ENCODE measurements at places on chromosomes 1 and 21.

DNA sequence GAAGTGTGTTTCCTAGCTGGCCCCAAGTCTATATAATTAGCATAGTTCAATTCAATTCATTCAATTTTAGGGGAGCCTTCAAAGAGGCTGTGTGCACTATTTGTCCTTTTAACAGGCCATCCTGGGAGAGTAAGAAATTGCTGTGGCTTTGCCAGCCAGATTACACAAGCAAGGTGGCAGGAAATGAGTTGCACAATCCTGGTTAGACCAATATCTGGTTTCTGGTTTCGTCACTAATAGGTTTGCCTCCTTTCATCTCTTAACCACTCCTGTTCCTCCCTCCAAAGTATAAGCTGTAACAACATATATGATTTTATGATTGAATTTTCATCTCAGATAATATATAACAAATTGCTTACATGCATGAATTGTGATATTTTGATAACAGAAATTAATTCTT is 84.1 kb upstream of the NEGR1 start:
- DNase-seq: no peak

GRCh38 chr1:214826619-214827018 is 223.6 kb downstream of the CENPF start:
- no peak for DNase-seq

DNA sequence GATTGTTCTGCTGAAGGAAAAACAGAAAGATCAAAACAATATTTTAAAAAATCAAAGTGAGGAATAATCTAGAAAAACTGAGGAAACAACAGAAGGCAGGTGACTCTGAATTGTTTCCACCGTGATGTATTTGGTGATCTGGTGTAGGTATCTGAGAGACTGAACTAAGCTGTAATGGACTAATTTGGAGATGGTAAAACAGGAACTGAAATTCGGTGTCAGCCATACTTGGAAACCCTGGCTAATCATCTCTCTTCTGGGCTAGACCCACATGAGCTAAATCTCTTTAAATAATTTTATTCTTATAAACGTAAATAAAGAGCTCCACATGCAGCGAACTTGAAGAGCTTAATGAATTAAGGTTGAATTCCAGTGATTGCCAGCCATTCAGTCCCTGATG is 1226.1 kb downstream of the NCAM2 start:
- DNase-seq: no peak

DNA sequence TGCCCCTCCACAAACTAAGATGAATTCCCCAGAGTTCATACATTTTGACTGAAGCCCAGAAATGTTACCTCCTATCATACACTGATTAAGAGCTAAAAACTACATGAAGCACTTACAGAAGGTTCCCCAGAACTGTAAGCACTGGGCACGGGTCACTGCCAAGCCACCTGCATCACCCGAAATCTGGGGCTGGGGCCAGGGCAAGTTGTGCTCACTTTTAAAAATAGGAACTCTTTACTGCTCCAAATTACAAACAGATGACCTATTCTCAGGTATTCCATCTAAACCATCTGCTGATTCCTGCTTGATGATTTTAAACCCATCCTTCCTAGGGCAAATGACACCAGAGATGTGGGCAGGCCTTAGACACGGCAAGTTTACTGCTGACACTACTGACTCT is 4.8 kb downstream of the SETD4 start:
- no peak for DNase-seq

GRCh38 chr1:245261786-245262185 is 107.0 kb downstream of the KIF26B start:
- no peak for DNase-seq

- DNase-seq: no peak
Observed at GRCh38 chr1:219639876-219640577, 27.1 kb upstream of the ZC3H11B start.

GRCh38 chr1:30761381-30762151 is 4.0 kb upstream of the LAPTM5 start:
- no peak for DNase-seq

- DNase-seq: no peak
Observed at GRCh38 chr1:89070509-89070908, 5.5 kb upstream of the GBP1 start.

DNA sequence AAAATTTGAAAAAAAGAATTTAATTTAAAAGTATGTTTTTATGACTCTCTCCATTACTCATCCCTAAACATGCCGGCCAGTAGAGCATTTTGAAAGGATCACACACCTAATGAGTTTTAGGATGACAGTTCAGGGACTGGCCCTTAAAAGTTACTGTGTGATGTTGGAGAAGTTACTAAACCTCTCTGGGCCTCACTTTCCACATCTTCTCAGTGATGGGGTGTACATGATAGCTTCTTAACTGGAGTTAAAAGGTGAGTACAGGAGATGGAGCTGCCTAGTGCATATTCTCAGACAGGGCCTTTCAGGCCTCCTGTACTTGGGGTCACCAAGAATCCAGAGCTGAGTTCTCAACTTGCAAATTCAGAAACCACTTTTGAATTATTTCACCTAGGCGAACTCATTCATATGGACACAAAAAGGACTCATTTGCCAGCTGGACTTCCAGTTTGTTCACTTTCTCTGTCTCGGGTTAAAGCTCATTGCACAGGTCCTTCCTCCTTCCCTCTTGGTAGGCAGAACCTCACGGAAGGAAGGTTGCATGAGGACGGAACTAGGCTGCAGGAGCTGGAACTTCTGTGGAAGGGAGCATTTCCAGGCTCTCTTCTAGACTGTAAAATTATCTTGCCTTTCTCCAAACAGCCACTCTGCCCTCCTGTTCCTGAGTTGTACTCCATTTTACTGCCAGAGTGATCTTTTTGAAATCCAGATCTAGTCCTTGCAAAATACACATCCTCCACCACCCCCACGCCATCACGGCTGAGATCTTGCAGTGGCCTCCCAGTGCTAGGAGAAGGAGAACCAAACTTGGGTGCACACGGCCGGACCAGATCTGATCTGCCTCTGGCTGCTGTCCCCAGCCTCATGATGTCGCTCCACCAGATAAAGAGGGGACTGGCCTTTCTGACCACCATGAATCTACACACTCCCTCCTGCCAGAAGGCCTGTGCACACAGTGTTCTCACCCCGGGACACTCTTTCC is 4.3 kb upstream of the SLC30A1 start:
- DNase-seq: no peak

GRCh38 chr1:169326956-169327268 is 40.7 kb downstream of the NME7 start:
- DNase-seq: no peak

GRCh38 chr1:113118266-113118665 is 45.3 kb downstream of the LRIG2 start:
- no peak for DNase-seq

DNA sequence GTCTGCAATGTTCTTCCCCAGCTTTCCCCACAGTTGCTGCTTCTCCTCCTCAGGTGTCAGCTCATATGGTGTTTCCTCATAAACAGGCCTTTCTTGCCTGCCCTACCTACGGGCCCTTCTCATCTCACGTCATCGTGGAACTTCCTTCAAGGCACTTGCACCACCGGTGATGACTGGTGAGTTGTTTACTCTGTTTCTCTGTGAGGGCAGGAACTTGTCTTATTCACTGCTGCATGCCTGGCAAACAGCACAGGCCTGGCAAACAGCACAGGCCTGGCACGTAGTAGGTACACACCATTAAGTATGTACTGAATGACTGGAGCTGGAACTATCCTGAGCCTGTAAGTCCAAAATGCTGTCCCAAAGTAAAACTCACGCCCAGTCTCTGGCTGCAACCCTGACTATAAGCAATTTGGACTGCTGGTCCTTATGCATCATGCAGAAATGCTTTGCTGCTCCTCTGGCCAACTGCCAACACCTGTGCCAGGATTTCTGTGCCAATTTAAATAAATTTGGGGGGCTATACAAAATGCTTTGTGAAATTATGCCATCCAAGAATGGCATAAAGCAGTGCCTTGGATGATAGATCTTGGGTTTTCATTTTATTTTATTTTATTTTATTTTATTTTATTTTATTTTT is 25.7 kb downstream of the STK40 start:
- DNase-seq: peak; percentile 44

GRCh38 chr1:4307911-4308545 is 346.4 kb upstream of the AJAP1 start:
- DNase-seq: no peak

DNA sequence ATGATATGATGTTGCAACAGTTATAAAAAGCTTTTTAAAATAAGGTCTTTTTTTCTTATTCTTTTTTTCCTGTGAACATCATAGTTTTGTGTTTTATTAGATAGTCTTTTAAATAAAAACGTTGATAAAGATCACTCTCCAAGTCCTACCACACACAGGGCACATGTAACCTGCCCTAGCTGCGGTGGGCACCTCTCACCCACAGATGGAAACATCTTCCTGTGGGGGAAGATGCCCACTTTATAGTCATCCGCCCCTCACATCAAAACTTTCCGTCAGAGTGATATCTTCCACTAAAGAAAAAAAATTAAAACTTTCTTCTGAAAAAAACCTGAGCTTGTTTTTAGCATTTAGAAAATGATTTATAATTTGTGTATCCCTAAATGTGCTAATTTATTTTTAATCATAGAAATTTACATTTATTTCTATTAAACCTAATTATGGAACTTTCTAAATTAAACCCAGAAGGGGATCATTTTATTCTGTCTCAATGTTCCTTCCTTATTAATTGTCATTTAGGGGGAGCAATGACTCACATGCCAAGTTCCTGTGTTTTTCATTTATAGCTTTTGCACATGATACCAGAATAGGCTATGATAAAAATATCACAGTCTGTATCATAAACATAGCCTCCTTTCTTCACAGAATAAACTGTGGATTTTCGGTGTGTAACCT is 24.7 kb downstream of the TNFRSF9 start:
- DNase-seq: no peak

DNA sequence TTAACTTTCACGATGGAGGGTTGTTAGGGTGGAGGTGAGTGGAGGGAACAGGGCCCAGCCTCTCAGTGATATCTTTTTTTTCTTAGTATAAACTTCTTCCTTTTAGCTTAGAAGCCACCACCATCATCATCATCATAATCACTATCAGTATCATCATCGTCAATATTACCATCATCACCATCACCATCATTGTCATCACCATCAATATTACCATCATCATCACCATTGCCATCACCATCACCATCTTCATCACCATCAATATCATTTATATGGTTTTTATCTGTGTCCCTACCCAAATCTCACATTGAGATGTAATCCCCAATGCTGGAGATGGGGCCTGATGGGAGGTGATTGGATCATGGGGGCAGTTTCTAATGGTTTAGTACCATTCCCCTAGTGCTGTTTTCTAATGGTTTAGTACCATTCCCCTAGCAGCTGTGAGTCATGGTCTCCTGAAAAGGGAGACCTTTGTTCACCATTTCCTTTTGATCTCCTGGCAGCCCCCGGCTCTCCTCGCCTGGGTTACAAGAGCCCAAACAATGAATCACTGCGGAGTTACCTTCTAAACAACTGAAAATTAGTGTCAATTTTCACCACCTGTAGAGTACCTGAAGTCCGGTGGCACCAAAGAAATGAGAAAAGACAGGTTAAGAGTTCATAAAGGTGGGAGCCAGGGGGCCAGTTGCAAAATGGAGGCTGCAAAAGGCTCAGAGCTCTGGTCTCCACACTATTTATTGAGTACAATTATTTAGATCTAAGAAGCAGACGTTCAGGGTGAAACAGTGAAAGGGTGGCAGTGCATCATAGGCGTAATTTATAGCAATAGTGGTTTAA is 3.1 kb upstream of the PLA2G2E start:
- no peak for DNase-seq

DNA sequence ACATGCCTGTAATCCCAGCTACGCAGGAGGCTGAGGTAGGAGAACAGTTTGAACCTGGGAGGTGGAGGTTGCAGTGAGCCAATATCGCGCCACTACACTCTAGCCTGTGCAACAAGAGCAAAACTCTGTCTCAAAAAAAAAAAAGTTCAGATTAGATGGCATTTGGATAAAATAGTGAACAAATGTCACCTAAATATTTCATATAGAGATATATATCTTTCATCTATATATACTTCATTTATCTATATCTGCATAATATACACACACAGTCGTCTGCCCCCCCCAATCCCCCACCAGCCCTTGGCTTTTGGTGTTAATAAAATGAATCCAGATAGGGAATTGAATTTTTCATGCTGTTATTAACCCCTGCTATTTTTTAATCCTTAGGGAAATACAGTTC is 5.0 kb downstream of the PPP1R15B start:
- no peak for DNase-seq

- no peak for DNase-seq
Observed at GRCh38 chr1:200972985-200973742, 50.4 kb downstream of the KIF21B start.

DNA sequence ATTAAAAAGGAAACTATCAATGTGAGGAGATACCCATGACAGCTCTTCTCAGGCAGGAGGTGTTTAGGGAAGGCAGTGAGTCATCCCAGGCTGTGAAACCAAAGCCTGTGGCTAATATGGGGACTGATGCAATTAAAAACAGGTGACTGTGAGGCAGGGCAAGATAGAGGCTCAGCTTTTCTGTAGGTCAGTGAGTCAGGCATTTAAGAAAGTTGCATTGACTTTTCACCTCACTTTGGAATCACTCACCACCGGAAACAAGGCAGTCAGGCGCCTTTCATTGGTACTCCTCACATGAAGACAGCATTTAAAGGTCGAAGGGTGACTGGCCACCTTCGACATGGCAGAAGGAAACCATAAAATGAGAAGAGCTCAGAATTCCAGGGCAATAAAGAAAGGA is 54.5 kb downstream of the PAPPA2 start:
- no peak for DNase-seq

Data from T follicular helper cell (primary cell).